T-helper 9 cell (primary cell): ENCODE measurements at places on chromosomes 4 and X.
A peak's percentile ranks its signal among the peaks of the same experiment; 100 is the strongest.

DNA sequence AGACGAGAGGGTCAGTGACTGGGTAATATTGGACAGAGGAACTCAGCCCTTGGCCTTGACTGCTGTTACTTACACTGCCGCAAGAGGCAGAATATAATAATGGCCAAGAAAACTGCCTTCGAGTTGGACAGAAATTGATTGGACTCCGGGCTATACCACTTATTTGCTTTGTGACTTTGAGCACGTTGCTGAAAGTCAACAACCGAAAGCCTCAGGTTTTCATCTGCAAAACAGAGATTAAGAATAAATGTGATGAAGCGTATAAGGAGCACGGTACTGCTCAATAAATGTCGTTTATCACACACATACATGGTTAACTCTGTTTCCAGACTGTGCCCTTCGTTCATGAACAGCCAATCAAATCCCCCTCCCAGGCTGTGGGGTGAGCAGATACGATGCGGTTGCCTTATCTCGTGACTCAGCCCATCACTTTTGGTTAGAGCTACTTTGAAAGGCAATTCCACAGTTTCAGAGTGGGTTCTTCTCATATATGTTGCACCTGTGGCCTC lies 91.6 kb downstream of the TSPAN7 start:
- no peak for DNase-seq

GRCh38 chr4:53105313-53105712 lies 243.2 kb downstream of the RASL11B start:
- no peak for DNase-seq

- peak; percentile 30 for DNase-seq
Observed at GRCh38 chrX:150486011-150486410, 82.4 kb upstream of the MTM1 start.

DNA sequence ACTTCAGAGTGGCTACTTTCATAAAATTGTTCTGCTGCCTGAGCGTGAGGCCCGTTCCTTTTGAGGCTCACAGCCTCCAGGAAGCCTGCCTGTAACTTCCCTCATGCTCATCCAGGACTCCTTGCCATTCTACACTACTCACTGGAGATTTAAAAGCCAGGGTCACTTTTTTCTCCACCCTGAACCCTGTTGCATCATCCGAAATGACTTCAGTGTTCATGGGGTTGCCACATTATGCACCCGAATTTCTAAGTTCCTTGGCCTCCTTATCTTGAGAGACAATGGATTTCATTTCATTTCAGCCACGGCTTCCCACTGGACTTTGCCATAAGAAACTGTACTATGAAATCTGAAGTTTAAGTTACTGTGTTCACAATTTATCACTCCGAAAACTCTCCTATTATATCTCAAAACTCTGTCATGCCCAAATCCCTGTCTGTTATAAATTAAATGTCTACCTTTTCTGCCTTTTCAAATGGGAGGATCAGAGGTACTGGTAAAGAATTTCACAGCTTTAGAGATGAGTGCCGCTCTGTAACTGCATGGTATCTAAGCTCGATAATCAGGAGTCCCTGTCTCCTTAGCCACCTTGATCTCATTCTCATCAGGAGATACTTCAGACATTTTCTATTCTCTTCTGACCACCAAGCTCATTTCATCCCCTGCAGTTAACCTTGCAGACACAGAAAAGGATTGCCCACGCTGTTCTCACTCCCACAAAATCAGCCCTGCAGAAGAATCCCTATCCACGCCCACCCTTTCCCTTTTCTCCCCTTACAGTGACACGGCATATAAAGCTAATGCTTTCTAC lies 59.9 kb downstream of the TRIML1 start:
- no peak for DNase-seq

- no peak for DNase-seq
Observed at GRCh38 chr4:183205193-183205592, 106.1 kb downstream of the WWC2 start.

DNA sequence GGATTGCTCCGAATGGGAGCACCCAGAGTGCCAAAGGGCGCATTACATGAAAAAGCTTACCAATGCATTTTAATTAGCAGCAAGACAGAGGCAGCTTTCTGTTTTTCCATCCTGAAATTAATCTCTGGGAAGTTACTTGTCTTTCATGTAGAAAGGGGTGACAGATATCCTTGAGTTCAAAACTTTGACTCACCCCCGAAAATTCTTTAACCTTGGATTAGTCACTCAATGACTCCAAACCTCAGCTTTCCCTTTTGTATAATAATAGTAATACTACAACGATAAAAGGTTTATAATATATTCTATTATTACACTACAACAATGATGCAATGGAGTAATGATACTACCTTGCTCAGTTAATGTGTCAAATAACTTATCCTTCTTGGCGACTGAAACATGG lies 126.3 kb downstream of the ADAMTS3 start:
- no peak for DNase-seq

DNA sequence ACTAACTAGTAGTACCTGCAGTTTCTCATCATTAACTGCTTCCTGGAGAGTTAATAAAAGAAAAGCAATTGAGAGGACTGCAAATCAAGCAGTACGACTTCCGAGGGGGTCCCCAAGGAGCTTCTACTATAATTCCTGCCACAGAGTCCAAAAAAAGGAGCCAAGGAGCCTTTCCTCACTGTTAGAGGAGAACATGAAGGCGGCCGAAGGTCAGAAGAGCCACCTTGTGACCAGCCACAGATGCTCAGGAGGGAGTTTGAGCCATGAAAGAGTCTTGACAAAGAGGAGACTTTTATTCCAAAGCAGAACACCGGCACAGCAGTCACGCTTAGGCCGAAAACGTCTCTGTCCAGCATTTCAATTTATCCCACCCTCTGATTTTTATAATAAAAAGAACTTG lies 62.2 kb downstream of the RELL1 start:
- DNase-seq, result no peak

DNA sequence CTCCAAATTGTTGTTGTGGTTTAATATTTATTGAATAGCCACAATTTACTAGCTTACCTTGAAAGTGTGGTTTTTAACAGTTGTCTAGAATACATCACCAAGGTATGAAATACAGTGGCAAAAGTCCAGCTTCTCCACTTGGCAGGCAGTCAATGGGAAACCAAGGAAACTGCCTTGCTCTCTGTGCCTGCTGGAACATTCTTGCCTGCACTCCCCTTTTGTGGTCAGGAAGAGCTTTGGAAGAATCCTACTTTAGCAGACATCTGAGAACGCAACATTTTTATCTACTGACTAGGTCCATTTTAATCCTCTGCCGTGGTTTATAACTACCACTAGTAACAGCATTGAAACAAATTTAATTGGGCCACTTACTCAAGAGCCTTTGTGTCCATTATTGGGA lies 64.5 kb downstream of the TENM3 start:
- DNase-seq, result no peak
